ENCODE measurements at places on chromosomes 16 and 17.

DNA sequence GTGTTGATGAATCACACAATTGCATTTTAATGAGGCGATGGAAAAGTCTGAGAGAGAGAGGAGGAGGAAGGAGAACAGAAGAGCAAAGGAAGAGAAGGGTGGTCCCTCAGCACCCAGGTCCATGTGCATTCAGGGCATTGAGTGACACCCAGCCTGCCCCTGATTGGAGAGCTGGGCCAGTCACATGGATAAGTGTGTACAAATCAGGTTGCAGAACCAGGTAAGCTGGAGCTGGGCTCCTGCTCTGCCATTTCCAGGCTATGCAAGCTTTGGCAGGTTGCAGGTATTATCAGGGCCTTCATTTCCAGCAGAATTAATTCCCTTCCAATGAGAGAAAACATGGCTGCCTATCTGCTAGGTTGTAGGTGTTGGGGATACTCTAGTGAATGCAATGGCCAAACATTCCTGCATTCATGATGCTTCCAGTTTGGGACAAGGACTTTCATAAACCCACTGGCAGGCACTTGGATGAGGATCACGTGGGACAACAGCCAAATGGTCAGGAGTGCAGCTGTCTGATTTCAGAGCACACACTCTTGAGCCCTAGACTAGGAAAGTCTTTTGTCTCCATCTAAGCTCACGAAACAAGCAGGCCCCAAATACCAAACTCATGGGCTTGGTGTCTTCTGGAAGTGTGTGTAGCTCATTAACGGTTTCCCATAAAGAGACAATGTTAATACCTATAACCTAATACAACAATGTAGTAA is 577.9 kb upstream of the CDH5 start:
- H3K36me3 ChIP-seq = no peaks in the 10 kb centered on the region
- no peaks in the 10 kb centered on the region for H3K27me3 ChIP-seq
- no peak for DNase-seq

GRCh38 chr16:11319529-11320146 is 25.6 kb upstream of the RMI2 start:
- no peak overlapping the region for H3K27ac ChIP-seq
- DNase-seq = no peak
- H3K36me3 ChIP-seq = no peaks in the 10 kb centered on the region
- no peaks in the 10 kb centered on the region for H3K27me3 ChIP-seq

GRCh38 chr17:74344658-74345057 is 17.0 kb downstream of the BTBD17 start:
- no peaks in the 10 kb centered on the region for H3K4me1 ChIP-seq
- DNase-seq = no peak
- H3K27ac ChIP-seq = no peak overlapping the region
- H3K4me3 ChIP-seq = no peak overlapping the region

DNA sequence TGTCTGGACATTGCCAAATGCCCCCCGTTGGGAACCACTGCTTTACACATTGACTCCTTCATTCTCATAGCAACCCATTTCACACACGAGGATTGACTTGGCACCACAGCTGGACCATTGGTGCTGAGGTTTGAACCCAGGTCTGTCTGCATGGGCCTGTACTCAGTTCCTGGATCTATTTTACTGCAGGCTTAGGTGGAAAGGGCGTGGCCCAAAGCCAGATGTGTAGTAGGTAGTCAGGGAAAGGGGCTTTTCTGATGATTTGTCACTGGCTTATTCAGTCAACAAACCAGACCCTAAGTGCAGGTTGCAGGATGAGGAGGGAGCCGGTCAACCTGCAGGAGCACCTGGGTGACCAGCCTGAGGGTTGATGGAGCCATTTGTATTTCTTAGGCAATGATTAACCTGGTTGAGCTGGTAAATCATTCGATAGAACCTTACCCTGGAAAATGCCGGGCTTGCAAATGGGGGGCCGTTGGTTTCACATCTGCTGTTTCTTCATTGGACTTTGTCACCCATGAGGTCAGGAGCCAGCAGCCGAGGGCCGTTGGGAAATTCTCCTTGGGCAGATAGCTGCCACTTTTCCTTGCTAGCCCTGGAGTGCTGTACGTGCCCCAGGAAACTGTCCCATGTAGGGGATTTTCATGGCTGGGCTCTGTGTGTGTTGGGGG is 104.4 kb downstream of the CMIP start:
- no peaks in the 10 kb centered on the region for H3K27me3 ChIP-seq
- peaks cover 2% of the 10 kb centered on the region for H3K4me1 ChIP-seq
- H3K27ac ChIP-seq = no peak overlapping the region

DNA sequence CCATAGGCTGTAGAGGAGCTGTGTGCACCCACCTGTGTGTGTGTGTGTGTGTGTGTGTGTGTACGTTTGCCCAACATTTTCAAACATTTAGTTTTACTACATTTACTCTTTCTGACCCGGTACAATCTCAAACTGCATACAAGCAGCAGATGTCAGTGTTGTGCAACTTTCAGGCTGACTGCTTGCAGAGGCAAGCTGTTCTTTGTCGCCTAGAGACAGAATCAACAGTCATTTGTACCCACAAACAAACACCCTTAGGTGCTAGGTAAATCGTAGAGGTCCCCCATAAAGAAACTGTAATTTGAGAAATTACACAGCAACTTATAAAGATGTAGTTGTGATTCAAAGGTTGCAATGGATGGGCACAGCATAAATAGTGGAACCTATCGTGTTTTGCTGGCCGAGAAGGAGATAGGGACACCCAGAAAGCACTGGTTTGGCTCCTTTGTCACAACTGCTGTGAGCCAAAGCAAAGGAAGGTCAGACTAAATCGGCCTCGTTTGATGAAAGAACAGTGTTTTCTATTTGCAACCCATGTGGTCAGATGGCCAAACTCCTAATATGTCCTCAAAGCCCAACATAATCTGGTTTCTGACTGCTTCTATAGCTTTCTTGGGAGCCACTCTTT is 478.4 kb downstream of the TOX3 start:
- H3K36me3 ChIP-seq = no peaks in the 10 kb centered on the region
- H3K4me3 ChIP-seq = no peak overlapping the region
- no peak overlapping the region for H3K27ac ChIP-seq
- peak; percentile 70 for DNase-seq
- H3K4me1 ChIP-seq = no peaks in the 10 kb centered on the region

DNA sequence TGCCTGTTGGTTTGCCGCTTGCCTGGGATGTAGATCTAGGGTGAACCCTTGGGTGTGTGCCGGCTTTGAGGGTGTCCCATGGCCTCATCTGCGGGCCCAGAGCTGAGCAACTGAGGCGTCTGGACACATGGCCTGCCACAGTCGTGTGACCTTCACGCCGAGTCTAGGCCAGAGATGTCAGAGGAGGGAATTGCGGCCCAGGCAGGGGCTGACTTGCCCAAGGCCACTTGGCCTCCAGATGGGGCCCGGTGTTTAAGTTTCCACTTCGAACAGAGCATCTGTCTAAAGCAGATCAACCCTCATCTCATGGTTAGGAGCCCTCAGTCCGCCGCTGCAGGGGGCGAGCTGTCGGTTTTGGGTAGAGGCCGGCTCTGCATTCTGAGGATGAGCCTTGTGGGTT is 28.0 kb upstream of the FOXK2 start:
- peaks cover 3% of the 10 kb centered on the region for H3K36me3 ChIP-seq
- DNase-seq = no peak
- H3K27me3 ChIP-seq = no peaks in the 10 kb centered on the region

DNA sequence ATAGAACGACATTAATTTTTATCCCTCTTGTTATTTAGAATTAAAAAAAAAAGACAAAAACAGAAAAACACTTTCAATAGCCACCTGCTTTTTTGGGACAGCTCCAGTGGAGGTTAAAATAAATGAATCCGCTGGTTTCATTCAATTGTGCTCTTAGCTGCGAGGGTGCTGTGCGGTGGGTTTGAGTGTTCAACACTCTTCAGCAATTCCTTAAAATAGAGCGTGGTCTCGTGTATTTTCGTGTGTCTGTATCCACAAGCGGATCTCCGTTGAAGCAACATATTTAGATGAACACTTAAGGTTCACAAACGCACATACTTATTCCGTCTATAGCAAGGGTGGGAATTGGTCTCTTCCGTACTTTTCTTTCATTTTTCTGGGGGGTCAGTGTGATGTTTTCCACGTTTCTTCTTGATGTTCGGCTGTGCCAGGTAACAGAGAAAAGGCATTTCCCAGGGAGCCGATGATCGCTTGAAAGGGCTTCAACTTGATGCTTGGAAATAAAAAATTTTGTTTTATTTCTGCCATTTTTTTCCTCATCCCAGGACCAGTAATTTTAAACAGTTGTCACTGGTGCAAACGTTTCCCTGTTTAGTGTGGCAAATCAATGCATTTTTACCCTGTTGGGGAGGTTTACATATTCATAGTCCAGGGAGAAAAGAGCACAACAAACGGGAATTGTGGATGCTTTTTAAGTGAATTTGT is 297.9 kb downstream of the IRF8 start:
- no peak for DNase-seq
- H3K27me3 ChIP-seq = no peaks in the 10 kb centered on the region
- H3K4me1 ChIP-seq = no peaks in the 10 kb centered on the region
- H3K4me3 ChIP-seq = no peak overlapping the region
- H3K27ac ChIP-seq = no peak overlapping the region
- no peaks in the 10 kb centered on the region for H3K36me3 ChIP-seq

DNA sequence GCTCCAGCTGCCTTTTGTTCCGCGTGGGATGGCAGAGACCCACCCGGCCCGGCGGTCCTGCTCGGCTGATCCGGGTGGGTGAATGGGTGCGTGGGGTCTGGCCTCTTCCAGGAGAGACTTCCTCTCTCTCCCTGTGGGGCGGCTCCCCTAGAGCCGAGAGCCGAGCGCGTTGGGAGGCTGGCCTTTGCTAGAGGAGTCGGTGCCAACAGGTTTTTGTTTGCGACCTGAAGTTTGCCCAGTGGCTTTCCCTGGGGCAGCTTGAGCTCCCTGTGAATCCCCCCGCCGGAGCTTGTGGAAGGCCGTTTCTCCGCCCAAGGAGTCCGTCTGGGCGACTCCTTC is 970 bp downstream of the EPN2 start:
- peak overlapping the region; percentile 69 for H3K4me3 ChIP-seq
- H3K36me3 ChIP-seq = no peaks in the 10 kb centered on the region
- H3K4me1 ChIP-seq = peaks cover 2% of the 10 kb centered on the region
- H3K27ac ChIP-seq = peak overlapping the region; percentile 58

DNA sequence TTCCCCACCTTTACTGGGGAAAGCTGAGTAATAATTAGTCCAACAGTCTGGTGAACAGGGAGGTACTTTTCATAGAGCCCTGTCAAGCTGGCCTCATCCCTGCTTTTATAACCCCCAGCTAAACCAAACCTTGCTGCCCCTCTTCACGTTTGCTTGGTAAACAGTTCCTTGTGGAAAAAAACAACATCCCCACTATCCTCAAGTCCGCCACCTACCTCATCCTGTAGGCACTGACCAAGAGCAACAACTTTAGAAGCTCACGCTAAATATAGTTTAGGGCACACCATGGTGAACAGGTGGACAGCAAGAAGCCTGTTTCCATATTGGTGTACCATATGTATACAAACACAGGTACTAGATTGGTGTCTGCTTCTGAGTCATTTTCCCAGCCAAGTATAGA is 16.5 kb downstream of the NFE2L1 start:
- no peaks in the 10 kb centered on the region for H3K4me1 ChIP-seq
- DNase-seq = no peak
- H3K27ac ChIP-seq = no peak overlapping the region
- peaks cover 14% of the 10 kb centered on the region for H3K36me3 ChIP-seq
- no peak overlapping the region for H3K4me3 ChIP-seq

DNA sequence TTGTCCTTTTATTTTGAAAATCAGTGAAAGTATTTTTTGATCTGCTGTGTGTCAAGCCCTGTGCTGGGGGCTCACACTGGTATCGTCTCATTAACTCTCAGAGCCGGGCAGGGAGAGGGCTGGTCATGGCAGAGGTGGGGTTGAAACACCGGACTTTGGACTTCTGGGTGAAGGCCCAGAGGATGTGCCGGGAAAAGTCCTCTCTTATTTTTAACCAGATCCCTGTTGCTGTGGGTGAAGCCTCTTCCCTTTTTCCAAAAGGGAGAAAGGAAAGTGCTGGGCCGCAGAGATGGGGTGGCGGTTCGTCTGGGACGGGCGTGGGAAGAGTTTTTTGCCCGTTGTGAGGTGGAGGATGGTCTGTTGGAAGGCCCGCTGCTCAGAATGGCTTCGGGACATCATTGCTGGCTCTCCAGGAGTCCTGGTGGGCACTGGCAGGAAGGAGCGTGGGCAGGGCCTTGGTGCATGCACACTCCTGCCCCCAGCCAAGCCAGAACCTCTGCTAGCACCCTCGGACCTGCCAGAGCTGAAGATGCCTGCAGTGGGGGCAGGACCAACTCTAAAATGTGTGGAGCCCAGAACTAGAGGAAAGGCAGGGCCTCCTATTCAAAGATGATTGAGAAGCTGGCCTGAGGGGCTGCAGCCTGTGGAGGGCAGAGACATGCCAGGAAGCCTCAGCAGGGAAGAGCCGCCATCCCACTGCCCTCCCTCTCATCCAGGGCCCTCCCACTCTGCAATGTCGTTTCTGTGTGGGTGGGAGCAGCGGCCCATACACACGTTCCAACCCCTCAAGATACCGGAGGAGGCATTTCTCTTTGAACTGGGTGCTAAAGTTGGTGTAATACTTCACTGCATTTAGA is 213.2 kb downstream of the CCDC182 start:
- no peaks in the 10 kb centered on the region for H3K27me3 ChIP-seq
- H3K27ac ChIP-seq = no peak overlapping the region
- no peak for DNase-seq
- H3K4me1 ChIP-seq = peaks cover 10% of the 10 kb centered on the region
- H3K36me3 ChIP-seq = no peaks in the 10 kb centered on the region

GRCh38 chr16:67967958-67968399 is 458 bp downstream of the SLC12A4 start:
- no peaks in the 10 kb centered on the region for H3K36me3 ChIP-seq
- DNase-seq = peak; percentile 35
- peak overlapping the region; percentile 88 for H3K4me3 ChIP-seq
- H3K27ac ChIP-seq = peak overlapping the region; percentile 76

DNA sequence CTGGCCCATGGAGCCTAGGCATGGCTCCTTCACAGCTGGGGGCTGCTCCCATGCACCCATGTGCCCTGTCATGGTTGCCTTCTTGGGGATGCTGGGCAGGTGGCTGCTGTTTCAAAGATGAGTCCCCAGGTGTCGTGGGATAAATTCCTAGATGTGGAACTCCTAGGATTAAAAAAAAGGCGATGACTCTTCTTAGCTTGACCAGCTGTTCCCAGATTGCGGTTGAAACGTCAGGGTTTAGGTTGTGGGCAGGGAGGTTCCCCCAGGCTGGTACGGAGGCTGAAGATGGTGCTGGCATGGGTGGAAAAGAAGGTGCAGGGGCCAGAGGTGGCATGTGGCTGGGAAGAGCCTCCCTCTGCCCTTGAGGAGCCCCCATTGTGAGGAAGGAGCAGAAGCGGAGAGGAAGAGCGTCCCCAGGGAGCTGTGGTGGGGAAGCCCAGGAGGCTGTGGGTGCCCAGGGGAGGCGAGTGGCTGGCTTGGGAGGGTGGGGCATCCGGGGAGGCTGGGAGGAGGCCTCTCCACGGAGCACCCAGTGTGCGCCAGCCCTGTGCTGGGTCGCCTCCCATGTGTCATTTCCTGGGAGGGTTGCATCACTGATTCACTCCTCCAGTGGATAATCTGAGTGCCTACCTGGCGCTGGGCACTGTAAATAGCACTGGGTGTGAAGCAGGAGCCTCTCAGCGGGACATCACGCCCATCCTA is 7.5 kb upstream of the KCNJ12 start:
- no peaks in the 10 kb centered on the region for H3K4me1 ChIP-seq
- H3K27ac ChIP-seq = no peak overlapping the region
- no peak for DNase-seq
- no peaks in the 10 kb centered on the region for H3K36me3 ChIP-seq
- no peaks in the 10 kb centered on the region for H3K27me3 ChIP-seq

Measured in mesendoderm (in vitro differentiated cells).